ENCODE measurements at places on chromosomes 2 and 18.

DNA sequence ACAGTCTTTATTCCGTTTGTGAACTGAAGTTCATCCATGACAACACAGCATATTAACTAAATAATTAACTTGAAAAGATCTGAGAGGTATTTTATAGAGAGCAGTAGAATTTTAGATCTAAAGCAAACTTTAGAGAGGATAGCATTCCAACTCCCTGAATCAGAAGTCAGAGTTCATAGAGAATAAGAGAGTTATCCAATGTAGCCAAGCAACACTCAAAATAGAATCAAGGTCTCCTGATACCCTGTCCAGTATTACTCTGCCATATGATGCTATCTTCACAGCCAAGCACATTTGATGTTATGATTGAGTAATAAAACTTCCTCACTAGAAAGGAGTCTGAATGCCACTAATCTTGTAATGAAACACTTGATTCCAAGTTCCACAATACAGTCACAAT, 55.5 kb downstream of the RIT2 start:
- DNase-seq: no peak

- DNase-seq: no peak
These were observed 450 bp downstream of the KCNH7 start for GRCh38 chr2:162838136-162838497.

GRCh38 chr2:129812654-129813053, 166.8 kb upstream of the RAB6C start:
- DNase-seq: no peak

DNA sequence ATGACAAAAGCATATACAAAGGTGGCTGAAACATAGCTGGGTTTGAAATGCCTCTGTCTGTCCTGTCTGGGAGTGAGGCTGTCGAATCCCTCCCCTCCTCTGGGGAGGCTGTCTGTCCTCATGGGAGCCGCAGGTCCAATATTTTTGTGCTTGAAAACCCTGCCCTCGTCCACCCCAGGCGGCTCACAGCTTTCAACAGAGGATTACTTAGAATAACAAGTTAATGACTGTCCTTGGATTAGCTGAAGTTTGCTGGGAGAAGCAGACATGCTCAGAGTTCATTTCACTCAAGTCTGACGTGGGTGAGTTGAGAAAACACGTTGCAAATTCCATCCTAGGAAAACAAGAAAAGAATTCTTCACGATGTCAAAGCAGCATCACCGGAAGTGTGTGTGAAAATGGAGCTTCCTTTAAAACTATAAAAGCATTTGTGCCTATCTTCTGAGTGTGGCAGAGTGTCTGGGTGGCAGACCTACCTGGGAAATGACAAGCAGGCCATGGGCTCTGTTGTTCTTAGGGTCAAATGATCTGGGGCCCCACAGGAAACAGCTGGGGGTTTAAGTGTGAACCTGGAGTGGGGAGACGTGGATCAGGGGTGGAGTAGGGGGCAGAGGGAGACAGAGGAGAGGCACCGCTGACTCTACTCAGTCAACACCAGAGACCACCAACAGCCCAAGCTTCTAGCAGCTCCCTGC, 77.1 kb downstream of the DDX1 start:
- no peak for DNase-seq

- DNase-seq: no peak
These were observed 30.1 kb downstream of the ARHGAP28 start for GRCh38 chr18:6759579-6759978.

GRCh38 chr18:28269750-28270149, 92.8 kb upstream of the CDH2 start:
- no peak for DNase-seq

DNA sequence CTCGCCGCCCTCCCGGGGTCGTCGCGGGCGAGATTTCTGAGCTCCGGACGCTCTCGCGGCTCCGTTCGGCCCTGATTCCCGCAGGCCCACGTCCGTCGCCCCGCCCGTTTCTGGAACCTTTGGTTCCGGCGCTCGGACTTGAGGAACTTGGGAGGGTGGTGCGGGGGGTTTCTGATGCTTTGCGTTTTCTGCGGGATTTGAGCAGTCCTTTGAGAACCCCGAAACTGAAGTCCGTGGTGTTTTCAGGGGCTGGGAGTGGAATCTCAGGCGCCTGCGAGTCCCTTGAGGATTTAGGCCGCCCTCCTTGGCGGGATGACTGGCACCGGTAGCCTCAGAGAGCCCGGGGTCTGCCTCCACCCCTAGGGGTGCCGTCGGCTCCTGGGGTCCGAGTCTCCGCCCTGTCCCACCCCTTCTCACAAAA, 336 bp downstream of the THNSL2 start:
- no peak for DNase-seq
